ENCODE measurements at places on chromosomes 5 and 9.

GRCh38 chr5:14672484-14673394 lies 8.2 kb downstream of the OTULIN start:
- DNase-seq, result peak; percentile 29

DNA sequence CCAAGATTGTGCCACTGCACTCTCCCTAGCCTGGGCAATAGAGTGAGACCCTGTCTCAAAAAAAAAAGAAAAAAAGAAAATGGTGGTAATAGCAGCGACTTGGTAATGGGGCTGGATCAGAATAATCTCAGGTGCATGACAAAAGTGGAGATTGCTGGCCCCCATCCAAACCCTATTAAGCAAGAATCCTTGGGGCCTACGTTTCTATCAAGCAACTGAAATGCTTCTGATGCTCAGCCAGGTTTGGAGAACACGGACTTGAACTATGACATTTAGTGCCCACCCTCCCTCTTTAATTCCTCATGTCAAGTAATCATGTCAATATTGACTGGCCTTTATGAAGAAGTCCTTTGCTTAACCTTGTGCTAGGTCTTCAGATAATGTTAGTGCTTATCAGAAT lies 6.6 kb downstream of the C5orf52 start:
- no peak for DNase-seq

DNA sequence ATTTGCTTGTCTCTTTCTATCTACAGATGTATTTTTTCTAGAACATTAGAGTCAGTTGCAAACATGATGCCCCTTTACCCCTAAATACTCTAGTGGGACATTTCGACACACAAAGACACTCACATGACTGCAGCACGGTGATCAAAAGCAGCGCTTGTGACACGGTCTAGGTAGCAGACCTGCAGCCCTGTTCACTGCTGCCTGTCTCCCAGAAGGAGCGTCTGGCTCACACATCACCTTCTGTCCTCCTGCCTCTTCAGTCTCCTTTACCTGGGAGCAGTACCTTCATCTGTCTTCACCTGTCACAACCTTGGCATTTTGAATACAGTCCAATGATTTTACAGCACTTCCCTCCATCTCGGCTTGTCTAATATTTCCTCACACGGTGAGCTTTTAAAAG lies 51.9 kb upstream of the SH3PXD2B start:
- DNase-seq, result no peak

GRCh38 chr9:78664370-78664769 lies 367.4 kb downstream of the PSAT1 start:
- no peak for DNase-seq

DNA sequence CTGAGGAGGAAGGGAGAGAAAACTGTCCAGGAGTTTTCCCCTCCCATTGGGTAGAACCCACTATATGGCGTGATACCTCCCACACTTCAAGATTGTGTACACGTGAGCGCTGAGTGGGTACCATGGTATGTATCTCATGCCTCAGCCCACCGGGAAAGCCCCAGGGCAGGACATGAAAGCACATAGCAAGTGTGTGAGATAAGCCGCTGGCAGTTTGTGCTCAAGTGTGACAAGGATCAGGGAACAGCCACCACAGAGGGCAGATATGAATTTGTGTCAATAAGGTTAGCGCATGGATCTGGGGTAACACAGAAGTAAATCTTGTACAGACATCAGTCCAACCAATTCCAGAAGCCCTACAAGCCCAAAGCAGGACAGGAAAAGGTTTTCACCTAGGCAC lies 42.6 kb upstream of the NAA35 start:
- no peak for DNase-seq

GRCh38 chr5:172402531-172403188 lies 51.7 kb downstream of the SH3PXD2B start:
- no peak for DNase-seq

DNA sequence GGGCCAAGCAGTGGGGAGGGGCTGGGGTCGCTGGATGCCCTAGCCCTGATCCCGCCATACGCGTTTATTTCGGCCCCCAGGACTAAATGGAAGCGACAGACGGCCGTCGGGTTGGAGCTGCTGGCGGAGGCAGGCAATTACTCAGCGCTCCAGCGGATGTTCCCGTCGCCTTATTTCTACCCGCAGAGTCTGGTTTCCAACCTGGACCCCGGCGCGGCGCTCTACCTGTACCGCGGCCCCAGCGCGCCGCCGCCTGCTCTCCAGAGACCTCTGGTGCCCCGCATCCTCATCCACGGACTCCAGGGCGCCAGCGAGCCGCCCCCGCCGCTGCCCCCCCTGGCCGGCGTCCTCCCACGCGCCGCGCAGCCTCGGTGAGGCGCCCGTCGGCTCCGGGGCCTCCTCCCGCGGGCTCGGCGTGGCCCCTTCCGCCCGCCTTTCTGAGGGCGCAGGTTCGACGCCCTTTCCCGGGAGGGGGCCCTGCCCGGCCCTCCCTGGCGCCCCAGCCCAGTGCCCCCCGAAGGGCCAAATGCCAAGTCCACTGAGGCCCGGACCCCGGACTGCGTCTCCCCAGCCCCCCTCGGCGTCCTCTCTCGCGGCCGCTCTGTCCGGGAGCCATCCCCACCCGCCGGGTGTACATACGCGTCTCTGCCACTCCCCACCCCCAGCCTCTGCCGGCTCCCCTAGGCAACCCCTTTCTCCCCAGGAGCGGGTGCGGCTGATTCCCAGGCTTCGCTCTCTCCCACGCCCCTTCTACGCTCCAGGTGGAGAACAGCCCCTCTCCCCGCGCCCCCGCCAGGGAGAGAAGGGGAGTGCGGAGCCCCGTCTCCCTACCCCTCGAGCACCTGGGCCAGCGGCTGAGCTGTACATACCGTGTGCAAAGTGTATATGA lies 7.0 kb downstream of the BARHL1 start:
- no peak for DNase-seq

DNA sequence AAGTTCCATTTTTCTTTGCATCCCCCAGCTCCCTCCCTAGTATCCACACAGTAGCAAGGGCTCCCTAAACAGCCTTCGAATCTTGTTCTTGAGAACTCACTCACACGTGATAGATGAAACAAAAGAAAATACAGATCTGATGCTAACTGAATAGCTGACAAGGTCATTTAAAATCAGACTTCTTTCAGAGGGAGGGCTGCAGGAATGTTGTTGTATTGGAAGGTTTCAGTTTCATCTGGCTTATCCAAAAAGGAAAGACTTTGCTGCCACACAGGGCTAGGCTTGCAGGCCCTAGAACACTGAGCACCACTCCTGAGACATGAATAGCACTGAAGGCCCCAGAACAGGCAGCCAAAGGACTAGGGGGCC lies 3.2 kb downstream of the CD180 start:
- no peak for DNase-seq

GRCh38 chr9:134688661-134689320 lies 47.2 kb downstream of the COL5A1 start:
- DNase-seq, result no peak

DNA sequence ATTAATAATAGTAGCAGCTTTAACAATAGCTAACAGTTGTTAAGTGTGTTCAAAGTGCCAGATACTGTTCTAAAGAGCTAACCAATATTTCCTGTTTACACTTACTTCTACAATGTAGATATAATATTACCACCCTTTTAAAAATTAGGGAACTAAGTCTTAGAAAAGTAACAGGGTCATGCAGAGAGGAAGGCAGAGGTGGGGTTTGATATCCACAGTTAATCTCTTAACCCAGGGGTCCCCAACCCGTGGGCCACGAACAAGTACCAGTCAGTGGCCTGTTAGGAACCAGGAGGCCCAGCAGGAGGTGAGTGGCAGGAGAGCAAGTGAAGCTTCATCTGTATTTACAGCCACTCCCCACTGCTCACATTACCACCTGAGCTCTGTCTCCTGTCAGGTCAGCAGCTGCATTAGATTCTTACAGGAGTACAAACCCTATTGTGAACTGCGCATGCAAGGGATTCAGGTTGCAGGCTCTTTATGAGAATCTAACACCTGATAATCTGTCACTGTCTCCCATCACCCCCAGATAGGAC lies 89.1 kb downstream of the ACTL7B start:
- DNase-seq, result no peak

DNA sequence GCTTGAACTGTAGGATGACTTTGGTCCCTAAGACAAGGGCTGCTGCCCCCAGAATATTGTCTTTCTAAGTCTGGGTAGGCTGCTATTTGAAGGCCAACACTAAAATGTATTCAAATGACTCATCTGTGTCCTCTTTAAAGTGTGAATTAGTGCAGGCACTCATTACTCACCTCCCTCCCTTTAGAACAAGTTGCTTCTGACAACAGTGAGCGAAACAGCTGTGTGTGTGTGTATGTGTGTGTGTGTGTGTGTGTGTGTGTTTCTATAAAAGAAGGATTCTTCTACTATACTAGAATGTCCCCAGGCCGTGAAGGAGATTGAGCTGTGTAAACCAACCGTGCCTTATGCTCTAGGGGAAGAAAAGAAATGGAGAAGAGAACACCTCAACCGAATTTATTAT lies 1337.2 kb downstream of the PTPRD start:
- peak; percentile 10 for DNase-seq

DNA sequence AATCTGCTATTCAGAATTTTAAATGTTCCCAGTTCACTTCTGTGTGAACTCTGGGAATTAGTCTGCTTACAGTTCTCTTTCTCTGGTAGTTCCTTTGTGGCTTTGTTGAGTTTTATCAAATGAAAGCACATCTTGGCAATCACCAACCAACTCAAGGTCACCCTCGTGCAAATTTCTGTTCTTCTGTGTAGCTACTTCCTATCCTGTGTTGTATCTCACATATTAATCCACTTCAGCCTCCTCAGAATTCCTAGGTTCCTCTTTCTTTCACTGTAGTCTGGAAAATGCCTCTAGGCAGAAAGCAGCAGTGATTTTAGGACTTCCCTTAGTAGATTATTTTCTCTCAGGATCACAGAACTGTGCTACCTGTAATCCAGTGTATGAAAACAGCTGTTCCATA lies 100.3 kb downstream of the AUH start:
- no peak for DNase-seq

DNA sequence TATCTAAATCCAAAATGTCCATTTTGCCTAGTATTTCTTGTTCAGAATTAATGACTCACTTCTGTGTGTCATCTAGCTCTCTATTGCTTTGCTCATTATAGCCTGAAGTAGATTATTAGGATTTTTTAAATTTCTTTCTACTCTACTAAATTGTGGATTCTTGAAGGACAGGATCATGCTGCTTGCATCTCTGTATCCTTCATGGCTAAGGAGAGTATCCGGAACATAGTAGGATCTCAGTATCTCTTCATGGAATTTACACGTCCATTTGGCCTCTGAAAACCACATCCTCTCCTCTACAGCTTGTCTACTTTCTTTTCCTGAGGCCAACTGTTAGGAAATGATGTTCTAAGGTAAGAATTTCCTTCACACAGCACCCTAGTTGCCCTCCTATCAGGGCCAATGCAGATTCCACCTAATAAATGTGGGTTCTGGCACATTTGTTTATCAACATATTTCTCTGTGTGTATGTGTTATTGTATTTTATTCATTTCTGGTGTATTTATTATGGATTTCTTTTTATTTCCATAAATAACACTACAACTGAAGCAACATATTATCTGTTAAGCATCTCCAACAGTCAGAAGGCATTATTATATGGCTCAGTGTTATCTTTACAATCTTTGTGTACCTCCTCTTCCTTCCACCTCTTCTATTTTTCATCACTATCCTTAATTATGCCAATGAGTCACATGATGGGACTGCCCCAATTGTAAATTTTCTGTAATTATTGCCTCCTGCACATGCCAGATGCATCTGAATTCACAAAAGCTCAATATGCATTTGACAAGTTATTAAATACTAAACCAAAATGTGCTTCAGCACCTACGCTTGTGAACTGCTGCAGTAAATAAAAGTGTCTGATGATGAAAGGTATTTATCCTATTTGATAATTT lies 557.8 kb upstream of the TLE4 start:
- DNase-seq, result peak; percentile 81

DNA sequence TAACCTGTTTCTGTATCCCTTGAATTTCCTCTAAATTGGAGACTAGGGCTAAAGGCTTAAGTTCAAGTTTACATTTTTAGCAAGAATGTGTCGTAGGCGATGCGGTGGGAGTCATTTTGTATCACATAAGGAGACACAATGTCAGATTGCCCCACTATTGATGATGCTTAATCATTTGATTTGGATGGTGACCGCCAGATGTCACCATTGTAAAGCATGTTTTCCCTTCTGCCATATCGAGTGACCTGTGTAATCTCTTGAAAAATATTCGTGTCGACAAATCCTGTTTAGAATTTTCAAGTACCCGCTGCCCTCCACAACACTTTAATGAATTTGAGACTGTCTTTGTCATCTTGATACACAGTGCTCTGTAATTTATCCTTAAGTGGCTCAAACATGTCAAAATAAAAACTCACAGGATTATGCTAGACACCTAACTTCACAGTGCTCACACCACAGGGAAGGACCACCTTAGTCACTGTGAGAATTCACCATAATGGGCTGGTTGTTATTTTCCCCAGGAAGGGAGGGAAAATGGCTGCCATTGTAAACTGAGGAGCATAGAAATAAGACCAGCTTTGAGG lies 34.5 kb upstream of the SLC46A2 start:
- peak; percentile 8 for DNase-seq

- DNase-seq, result no peak
These were observed 91.2 kb downstream of the ZNF474 start for GRCh38 chr5:122220511-122220910.

DNA sequence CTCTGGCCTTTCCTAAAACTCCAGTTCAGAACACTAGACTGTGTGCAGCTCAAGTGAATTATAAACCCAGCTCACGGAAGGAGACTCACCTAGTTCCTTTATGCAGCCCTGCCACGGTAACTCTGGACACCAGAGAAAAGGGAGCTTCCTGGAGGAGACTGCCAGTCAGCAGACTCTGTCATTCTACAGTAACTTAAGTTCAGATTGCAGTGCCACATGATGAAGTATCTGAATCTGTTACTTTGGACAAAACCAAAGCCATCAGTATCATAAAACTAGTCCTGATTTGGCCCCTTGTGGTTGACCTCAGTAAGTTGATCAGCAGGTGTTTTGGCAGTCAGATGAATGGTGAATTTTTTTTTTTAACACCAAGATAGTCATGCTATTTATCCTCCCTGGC lies 2.7 kb downstream of the MTRR start:
- DNase-seq, result no peak

DNA sequence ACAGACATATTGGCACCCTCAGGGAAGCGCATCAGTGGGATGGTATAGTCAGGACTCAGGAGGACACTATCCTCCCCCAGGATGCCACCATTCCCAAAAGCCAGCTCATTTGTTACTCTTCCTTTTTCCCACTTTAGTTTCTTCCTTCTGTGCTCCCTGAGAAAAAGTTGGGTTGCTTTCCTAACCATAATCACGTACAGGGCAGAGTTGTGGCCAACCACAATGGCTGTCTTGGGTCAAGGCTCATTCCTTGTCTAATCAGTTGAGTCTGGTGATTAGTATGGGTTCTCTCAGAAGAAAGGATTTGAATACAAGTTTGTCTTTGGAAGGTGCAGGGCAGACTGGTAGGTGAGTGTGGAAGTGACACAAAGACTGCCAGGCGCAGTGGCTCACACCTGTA lies 26.6 kb upstream of the ATP6V1G1 start:
- DNase-seq, result no peak

- no peak for DNase-seq
These were observed 116.1 kb upstream of the FSTL4 start for GRCh38 chr5:133728475-133728874.

- DNase-seq, result peak; percentile 88
These were observed 22.6 kb upstream of the CTNNAL1 start for GRCh38 chr9:109035684-109036423.

Data from fibroblast of skin of right biceps (primary cell).